ENCODE measurements at places on chromosomes 2 and 18.

- peak; percentile 34 for DNase-seq
Observed at GRCh38 chr2:96762529-96763311, 2.0 kb downstream of the CNNM4 start.

DNA sequence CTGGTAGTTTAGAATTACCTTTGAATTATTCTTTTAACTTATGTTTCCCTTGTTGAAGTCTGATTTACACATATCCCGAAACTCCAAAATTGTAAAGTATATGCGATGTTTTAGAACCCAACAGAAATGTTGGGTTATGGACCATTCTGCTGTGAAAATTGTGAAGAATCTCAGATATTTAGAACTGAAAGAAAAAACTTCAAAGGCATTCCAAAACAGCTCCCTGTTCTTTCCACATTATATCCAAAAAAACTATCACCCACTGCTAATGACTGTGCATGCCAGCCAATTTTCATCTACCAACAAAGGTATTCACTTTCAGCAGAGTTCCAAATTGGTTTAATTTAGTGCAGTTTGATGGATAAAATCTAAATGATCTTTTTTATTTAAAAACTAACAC, 21.5 kb upstream of the PDE1A start:
- no peak for DNase-seq

- no peak for DNase-seq
Observed at GRCh38 chr2:72738096-72738495, 87.7 kb downstream of the EXOC6B start.

GRCh38 chr2:79235135-79235534, 75.6 kb upstream of the REG3A start:
- DNase-seq: peak; percentile 3

DNA sequence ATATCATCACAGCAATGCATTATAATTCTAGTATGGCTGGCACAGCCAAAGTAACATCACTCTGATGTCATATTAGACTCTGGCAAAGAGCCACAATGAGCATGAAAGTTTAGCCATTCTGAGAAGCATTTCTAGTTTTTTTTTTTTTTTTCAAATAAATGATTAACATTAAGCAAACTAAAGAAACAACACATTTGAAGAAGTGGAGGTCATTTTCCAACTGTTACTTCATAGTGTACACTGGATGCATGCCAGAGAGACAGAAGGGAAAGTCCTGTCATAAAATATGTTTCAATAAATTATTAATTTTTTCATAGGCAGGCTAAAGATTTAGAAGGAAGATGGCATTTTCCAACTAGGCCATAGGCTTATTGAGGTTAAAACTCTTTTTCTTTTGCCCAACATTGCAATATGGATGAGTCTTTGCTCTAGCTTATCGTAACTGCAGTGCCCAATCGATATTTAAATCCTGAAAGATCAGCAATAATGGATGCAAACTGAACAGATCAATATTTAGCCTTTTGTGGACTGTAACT, 1630.4 kb upstream of the ACVR2A start:
- no peak for DNase-seq

DNA sequence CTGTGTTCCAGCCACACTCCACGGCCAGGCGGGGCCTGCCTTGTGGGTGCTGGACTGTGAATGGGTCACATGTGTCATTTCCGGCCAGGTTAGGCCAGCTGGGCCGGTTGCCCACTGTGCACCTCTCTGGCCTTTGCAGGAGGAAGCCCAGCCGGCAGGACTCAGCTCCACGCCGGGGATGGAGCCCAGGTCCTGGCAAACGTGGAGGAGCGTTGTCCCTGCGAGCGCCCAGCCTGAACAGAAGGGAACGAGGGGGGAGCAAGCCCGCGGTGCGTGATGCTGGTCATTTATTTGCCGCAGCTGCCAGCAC, 152.9 kb downstream of the PXDN start:
- no peak for DNase-seq

DNA sequence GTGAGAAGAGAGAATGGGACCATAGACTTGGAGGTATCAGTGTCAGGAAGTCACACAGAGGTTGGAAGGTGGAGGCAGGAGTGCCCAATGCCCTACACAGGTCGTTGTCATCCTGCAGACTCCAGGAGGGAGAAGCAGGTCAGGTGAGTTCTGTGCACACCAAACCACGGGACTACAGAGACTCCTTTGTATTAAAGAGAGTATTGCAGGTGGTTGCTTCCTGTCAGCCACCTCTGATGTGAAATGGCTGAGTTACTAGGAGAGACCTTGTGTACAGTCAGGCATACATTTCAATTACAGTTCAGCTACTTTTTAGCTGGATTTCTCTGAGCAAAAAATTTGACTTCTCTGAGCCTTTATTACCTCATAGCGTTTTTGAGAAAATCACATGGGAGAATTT, 51.6 kb downstream of the SPP2 start:
- no peak for DNase-seq

- DNase-seq: no peak
Observed at GRCh38 chr2:102037681-102038080, 45.9 kb downstream of the IL1R2 start.

- no peak for DNase-seq
Observed at GRCh38 chr2:74602586-74603281, 45.4 kb downstream of the M1AP start.

DNA sequence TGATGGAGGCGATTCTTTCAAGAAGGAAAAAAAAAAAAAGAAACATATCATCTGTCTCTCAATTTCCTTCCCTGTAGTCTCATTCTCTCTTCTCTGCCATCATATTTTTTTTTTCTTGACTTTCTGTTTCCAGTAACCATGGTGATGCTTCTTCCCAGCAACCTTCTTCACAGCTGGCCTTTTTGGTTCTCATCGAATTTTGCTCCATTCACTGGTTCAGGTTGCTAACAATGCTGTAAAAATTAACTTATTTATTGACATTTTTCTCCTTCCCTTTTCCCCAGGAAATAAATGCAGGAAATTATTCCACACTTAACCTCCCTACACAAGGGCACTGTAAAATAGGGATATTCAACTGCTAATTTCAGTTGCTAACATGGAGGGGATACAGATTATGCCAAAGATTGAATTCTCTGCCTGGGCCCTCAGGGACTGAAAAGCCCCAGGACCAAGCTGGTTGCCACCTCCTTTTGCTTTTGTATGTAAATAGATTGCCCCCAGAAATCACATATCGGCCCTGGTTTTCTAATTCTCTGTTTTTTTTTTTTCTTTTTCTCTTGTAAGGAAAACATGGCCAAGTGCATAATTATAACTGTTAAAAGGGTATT, 154.7 kb downstream of the MAP2 start:
- DNase-seq: peak; percentile 10

- no peak for DNase-seq
Observed at GRCh38 chr2:176067589-176068418, 16.0 kb downstream of the EVX2 start.
